ENCODE measurements at places on chromosomes 6 and 20. TPM values are rescaled to one million over a fixed set of nuclear protein-coding genes. Genes with fewer than 3 reads are reported as not detected.

DNA sequence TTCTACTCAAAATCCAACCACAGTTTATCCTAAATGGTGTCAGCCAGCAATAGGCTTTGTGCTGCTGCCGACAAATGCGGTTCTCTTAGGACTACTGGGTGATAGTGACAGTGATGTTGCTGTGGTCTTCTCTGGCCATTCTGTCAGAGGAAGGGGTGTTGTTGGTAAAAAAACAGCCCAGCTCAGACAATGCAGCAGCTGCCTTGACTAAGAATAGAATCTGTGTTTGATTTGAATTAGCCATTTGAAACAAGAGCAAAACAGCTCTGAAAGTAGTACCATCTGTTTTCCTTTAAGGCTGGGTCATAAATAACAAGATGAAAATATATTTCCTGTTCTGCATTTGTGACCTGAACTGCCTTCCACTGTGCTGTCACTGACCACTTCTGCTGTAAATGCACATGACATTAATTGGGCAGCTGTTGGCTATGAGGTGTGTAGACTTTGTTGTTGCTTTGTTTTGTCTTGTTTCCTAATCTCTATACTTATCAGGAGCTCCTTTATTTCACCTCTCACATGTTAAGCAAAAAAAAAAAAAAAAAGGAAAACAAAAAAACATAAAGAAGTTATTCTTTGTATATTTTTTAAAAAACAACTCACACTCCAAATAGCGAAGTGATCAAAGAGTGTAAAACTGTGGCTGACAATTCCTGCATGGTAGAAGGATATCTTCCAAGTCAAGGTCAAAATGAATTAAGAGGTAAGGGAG, 497.8 kb upstream of the ARID1B start:
- no peaks in the 10 kb centered on the region for H3K4me1 ChIP-seq
- no peak for DNase-seq
- H3K27me3 ChIP-seq, result no peaks in the 10 kb centered on the region
- no peak overlapping the region for H3K4me3 ChIP-seq

GRCh38 chr20:35954907-35955251, 577 bp upstream of the SCAND1 start:
- H3K36me3 ChIP-seq, result no peaks in the 10 kb centered on the region
- H3K4me1 ChIP-seq, result peaks cover 17% of the 10 kb centered on the region
- no peak for DNase-seq
- H3K27ac ChIP-seq, result peak overlapping the region; percentile 93

- DNase-seq, result no peak
- no peak overlapping the region for H3K27ac ChIP-seq
- H3K36me3 ChIP-seq, result no peaks in the 10 kb centered on the region
- H3K4me1 ChIP-seq, result no peaks in the 10 kb centered on the region
Measured at GRCh38 chr6:14425805-14426204, 308.2 kb downstream of the CD83 start.

DNA sequence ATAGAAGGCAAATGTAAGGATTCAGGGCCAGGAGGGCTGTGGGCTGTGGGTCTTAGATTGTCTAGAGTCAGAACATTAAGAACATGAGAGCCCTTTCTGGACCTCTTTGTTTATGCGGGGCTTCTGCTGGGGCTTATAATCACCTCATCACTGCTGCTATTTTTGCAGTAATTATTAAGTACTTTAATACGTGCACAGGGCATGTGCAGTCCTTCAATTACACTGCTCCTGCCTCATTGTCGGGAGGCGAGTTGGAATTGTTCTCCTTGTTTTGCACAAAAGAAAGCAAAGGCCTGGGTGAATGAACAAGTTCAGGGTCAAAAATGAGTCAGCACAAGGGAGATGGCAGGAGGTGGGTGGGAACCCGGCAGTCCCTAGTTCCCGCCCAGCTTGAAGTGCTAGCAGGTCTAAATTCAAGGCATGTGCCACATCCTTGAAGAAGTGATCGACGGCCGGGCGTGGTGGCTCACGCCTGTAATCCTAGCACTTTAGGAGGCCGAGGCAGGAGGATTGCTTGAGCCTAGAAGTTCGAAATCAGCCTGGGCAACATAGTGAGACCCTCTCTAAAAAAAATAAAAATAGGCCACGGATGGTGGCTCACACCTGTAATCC, 34.4 kb upstream of the PTPN1 start:
- H3K4me3 ChIP-seq, result no peak overlapping the region
- no peaks in the 10 kb centered on the region for H3K36me3 ChIP-seq
- no peak for DNase-seq
- peak overlapping the region; percentile 61 for H3K27ac ChIP-seq

DNA sequence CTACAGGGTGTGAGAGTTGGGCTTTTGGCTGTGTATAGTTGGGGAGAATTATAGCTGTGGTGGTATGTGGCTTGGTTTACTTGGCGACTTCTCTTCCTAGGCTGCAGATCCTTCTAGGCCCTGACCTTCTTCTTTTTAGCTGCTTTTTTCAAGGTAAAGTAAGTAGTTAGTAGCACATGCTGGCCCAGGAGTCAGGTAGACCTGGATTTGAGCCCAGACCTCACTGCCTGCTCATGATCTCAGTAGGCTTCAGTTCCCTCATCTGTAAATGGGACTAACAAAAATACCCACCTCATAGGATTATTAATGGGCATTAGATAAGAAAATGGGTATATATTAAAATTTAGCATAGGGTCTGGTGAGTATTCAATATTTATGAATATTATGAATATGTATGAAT, 17.4 kb upstream of the TMEM217 start:
- DNase-seq, result no peak
- no peaks in the 10 kb centered on the region for H3K36me3 ChIP-seq
- no peaks in the 10 kb centered on the region for H3K27me3 ChIP-seq
- no peaks in the 10 kb centered on the region for H3K4me1 ChIP-seq
- H3K4me3 ChIP-seq, result no peak overlapping the region

- no peaks in the 10 kb centered on the region for H3K36me3 ChIP-seq
- no peak overlapping the region for H3K4me3 ChIP-seq
- no peaks in the 10 kb centered on the region for H3K4me1 ChIP-seq
- no peak for DNase-seq
- H3K27me3 ChIP-seq, result no peaks in the 10 kb centered on the region
- no peak overlapping the region for H3K27ac ChIP-seq
Measured at GRCh38 chr6:43163899-43164298, 7.2 kb upstream of the SRF start.

DNA sequence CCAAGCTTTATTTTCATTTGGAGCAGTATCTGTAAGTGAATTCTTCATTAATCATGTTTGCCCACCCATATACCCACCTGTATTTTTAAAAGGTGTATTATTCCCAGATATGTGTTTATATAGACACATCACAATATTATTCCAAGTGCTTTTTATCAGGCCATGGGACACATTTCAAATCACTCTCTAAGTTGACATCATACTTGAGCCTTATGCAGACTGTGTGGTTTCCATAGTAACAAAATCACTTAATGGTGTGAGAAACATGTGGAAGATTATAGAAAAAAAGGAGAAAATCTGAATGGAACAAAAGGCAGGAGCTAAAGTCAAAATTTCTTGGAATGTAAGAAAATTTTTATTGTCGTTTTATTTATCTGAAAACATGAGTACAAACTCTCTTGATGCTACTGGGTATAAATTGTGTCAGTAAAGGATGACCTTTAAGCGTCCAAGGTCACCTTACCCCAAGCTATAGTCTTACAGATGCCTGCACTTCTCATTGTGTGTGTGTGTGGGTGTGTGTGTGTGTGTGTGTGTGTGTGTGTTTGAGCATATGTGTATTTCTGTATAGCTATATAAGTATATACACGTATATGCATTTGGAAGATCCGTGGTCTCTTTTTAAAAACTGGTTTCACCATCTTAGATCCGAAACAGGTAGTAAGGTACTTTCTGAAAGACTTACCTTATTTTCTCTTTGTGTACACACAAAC, 79.8 kb upstream of the CCN6 start:
- no peaks in the 10 kb centered on the region for H3K27me3 ChIP-seq
- no peak for DNase-seq
- peak overlapping the region; percentile 87 for H3K27ac ChIP-seq
- no peak overlapping the region for H3K4me3 ChIP-seq
- H3K4me1 ChIP-seq, result no peaks in the 10 kb centered on the region

GRCh38 chr6:36937896-36938295, 16.6 kb upstream of the PI16 start:
- H3K27me3 ChIP-seq, result no peaks in the 10 kb centered on the region
- no peaks in the 10 kb centered on the region for H3K36me3 ChIP-seq
- DNase-seq, result no peak
- H3K4me3 ChIP-seq, result no peak overlapping the region
- no peak overlapping the region for H3K27ac ChIP-seq

GRCh38 chr6:5529733-5530132, 268.4 kb downstream of the FARS2 start:
- H3K27me3 ChIP-seq, result no peaks in the 10 kb centered on the region
- no peak for DNase-seq
- H3K27ac ChIP-seq, result no peak overlapping the region
- no peak overlapping the region for H3K4me3 ChIP-seq

DNA sequence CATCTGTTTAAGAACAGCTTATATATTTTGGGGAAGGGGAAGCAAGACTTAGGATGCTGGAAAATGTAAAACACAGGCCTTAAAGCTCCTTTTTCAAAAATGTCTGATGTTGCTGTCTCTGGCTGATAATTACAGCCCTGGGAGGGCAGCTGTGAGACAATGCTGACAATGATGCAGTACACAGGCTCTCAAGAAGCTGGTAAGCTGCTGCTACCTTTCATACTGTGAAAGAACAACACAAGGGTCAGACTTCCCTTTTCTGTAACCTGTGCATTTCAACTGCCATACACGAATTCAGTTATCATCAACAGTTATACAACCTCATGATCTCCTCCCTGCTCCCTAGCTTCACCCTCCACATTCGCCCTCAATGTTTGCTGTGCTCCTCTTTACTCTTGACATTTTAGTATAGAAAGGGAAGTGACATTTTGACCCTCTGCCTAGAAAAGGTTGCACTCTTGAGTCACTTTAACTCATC, 25.2 kb downstream of the MAP7 start:
- H3K27ac ChIP-seq, result no peak overlapping the region
- no peaks in the 10 kb centered on the region for H3K4me1 ChIP-seq
- H3K4me3 ChIP-seq, result no peak overlapping the region
- H3K36me3 ChIP-seq, result no peaks in the 10 kb centered on the region
- no peak for DNase-seq

GRCh38 chr6:169234634-169235033, 19.0 kb downstream of the THBS2 start:
- H3K27ac ChIP-seq, result no peak overlapping the region
- H3K4me3 ChIP-seq, result no peak overlapping the region
- no peaks in the 10 kb centered on the region for H3K36me3 ChIP-seq
- no peaks in the 10 kb centered on the region for H3K4me1 ChIP-seq

The FOXQ1 gene
- total RNA-seq, result not detected

The ADGB gene
- 7.7 TPM for total RNA-seq

The PHACTR1 gene
- total RNA-seq, result 2.4 TPM

The CCN5 gene
- total RNA-seq, result 19.4 TPM

The KCNS1 gene
- not detected for total RNA-seq
